ENCODE measurements at places on chromosomes 1 and 21.

DNA sequence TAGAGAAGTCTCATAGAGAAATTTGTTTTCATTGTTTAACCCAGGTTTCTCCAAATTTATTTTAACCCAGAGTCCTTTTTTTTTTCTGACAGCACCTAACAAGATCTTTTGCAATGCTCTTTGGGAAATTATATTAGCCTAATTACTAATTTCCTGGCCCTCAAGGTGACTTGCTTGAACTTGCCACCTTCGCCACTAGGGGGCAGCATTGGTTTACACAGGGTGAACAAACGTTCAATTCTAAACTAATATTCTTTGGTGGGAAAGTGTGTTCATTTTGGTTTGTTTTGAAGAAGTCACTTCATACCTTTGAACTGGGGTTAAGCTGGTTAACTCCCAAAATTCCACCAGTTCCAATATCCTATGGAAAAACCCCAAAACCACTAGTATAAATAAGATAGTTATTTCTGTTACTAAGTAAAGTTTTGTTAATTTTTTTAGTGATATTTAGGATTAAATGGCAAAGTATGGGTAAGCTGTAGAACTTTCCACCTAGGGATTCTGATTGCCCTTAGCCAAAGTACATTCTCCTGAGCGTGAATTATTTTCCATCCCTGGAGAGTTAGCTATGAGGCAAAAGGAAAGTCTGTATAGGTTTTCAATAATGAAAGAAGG lies 13.0 kb downstream of the CCDC190 start:
- peak; percentile 71 for DNase-seq

DNA sequence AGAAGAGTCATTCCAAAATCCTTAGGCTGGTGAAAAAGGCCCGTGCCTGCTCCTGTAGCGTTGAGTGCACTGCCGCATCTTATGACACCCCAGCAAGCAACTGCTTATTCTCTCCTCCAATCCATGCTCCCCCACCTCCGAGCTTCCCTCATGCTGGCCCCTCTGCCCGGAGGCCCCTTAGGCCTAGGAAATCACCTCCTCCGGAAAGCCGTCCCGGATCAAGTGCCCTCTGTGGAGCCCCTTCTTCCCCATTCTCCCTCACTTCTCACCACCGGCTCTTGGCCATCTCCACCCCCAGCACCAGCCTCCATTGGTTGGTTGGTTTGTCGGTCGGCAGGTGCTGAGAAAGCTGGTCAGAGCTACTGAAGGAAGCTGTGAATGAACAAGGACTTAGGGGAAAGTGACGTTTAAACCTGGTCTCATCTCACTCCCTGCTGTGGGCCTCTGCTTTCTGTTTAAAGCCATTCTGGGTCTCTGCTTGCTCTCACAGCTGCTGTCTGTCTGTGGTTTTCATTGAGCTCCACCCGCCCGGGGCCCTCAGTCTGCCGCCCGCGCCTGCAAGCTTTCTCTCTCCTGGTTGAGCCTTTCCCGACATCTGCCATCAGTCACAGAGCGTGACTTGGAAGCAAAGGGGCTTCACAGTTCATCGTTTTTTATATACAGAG lies 122.2 kb downstream of the KCNN3 start:
- DNase-seq, result no peak

DNA sequence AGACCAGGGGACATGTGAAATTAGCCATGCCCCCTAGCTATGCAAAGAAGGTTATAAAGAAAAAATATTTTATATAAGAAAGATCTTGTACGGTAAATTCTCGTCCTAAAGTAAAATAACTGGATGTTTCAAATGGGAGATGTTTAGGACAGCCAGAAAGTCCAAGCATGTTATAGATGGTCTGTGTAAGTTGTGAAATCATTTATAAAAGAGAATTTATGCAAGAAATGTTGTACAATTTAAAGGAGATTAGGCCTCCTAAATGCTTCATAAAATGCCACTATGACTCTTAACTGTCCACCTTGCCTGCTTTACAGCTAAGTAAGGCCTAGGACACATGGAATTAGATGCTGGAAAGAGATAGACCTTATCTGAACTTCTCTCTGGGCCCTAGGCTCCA lies 118.1 kb upstream of the POGK start:
- no peak for DNase-seq

DNA sequence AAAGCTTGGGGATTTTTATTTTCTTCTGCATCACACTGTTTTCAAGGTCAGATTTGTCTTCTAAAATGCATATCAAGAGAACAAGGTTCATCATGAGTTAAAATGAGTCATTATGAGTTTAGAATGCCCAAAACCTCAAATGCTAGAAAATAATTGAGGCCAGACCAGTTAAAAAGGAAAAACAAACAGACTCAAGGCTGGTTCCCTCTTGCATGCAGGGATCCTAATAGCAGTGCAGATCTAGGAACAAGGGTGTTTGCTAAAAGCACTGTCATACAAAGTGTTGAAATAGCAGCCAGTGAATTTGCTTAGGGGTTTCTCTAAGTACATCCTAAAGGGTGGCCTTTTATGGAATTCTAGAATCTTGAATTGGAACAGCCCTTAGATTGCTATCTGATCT lies 15.3 kb downstream of the BEND5 start:
- DNase-seq, result no peak

GRCh38 chr21:42158846-42159245 lies 60.1 kb upstream of the ABCG1 start:
- no peak for DNase-seq

GRCh38 chr1:92065042-92065441 lies 10.2 kb downstream of the SETSIP start:
- DNase-seq, result no peak

DNA sequence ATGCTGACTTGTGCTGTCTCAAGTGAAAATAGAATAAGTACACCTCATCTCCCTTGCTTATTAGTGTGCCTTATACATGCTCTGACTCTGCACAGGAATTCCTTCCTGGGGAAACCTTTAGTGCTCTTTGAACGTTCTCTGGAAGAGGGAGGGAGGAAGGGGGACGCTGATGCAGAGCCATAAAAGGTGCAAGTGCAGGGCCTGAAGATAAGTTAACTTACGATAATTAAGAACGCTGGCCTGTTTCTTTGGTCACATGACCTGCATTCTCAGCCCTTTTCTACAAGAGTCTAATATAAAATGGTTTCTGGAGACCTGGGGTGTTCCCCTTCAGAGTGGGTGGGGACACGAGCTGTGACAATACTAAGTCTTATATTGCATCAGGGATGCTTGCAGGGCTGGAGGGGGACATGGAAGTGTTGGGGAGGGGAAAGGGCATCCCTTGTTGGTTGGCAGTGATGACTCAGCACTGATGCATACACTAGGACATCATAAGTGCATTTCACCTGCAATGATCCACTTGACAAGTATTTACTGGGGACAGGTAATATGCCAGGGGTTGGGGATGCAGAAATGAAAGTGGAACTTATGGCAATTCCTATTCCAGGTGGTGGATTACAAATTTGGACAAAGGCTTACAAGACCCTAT lies 26.3 kb upstream of the KIAA0040 start:
- DNase-seq, result no peak

- DNase-seq, result no peak
Observed at GRCh38 chr1:236137285-236137852, 5.0 kb upstream of the GPR137B start.

DNA sequence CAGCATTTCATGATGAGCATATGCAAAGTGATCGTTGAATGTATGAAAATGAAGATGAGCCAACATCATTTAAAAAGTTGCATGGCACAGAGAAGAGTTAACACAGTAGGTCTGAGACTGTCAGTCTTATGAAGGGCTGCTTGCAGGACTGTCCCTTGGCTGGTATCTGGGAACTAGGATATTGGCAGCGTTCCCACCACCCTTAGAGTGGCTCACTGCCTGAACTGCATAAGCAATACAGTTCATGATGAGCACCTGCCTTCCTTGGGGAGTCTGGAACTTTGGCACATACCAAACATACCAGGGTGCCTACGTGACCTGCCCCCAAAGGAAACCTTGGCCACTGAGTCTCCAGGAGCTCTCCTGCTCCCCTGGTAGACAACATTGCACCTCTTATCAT lies 161.8 kb downstream of the DSCAM start:
- no peak for DNase-seq

- DNase-seq, result no peak
Observed at GRCh38 chr1:8816264-8816663, 1.2 kb downstream of the RERE start.

- DNase-seq, result no peak
Observed at GRCh38 chr1:107954719-107955415, 10.1 kb downstream of the VAV3 start.

GRCh38 chr1:77950873-77951272 lies 28.0 kb downstream of the FUBP1 start:
- no peak for DNase-seq

GRCh38 chr1:90724926-90725656 lies 8.0 kb upstream of the BARHL2 start:
- DNase-seq, result no peak

GRCh38 chr1:144551107-144551542 lies 41.6 kb upstream of the PPIAL4F start:
- no peak for DNase-seq

- no peak for DNase-seq
Observed at GRCh38 chr21:41670056-41670805, 96.6 kb downstream of the RIPK4 start.

Measured in stimulated activated CD8-positive, alpha-beta memory T cell treated with anti-CD3 and anti-CD28 coated beads, Interleukin-15, amount 100 ng/mL, for 24 hours (primary cell).